ENCODE measurements at places on chromosomes 12 and 14.
A peak's percentile ranks its signal among the peaks of the same experiment; 100 is the strongest.

DNA sequence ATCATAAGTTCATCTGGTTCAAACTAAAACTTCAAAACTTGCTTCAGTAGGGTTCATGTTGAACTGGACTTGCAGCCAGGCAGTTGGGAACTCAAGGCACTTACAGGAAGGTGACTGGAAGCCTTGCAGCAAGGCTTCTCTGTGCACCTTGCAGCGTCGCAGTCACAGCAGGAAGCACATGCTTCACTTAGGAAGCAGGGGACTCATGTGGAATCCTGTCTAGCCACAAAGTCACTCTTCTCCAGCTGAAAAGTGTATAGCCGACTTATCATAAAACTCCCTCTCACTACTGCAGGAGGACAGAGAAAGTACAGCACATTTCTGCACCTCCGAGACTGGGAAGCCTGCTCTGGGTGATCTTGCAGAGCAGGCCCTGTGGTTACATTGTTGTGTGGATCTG lies 114.0 kb upstream of the PRB2 start:
- peak; percentile 40 for DNase-seq

DNA sequence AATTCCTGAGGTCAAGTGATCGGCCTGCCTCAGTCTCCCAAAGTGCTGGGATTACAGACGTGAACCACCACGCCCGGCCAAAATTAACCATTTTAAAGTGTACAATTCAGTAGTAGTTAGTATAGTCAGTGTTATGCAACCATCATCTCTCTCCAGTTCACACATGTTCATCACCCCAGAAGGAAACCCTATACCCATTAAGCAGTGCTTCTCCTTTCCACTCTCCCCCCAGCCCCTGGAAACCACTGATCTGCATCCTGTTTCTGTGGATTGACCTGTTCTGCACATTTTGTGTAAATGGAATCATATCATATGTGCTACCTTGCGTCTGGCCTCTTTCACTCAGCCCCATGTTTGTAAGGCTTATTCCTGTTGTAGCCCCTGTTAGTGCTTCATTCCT lies 52.2 kb downstream of the PHETA1 start:
- DNase-seq, result no peak

- DNase-seq, result no peak
These were observed 38.7 kb downstream of the MAP1LC3B2 start for GRCh38 chr12:116597886-116598285.

DNA sequence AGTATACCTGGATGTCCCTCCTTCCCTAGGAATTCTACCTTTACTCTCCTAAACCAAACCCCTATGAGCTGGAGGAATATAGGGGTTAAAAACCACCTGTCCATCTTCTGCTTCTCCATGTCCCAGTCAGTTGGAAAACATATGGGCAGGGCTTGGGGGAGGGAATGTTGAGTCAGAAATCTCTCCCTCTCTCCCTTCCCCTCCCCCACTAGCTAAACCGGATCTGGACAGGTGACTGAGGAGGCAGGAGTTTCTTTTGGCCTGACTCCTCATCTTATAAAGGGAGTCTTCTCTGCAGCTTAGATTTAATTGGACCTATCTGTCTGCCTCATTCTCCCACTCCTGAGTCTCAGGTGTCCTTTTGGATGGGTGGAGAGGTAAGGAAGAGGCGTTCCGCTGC lies 6.1 kb downstream of the ERBB3 start:
- DNase-seq, result no peak

DNA sequence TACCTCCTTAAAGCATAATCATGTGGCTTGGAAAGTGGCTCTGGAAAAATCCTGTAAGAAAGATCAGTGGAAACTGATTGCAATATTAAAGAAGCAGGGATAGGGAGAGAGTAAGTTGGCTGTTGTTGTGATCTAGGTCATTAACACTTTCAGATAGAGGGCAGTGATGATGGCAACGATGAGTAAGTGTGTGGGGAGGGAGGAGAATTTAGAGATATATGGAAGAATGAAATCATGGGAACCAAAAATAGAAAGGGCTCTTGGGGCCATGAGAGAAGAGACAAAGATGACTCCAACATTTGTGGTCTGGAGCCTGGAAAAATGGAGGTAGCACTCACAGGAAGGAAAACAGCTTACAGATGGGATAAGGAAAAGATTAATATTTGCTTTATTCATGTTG lies 23.3 kb downstream of the SNRPF start:
- DNase-seq, result peak; percentile 31

- no peak for DNase-seq
These were observed 65.0 kb upstream of the FGD4 start for GRCh38 chr12:32334371-32334777.

GRCh38 chr12:78671295-78671694 lies 193.3 kb upstream of the SYT1 start:
- DNase-seq, result peak; percentile 97

GRCh38 chr12:61991661-61992060 lies 268.5 kb upstream of the USP15 start:
- no peak for DNase-seq

GRCh38 chr14:44979740-44980356 lies 17.9 kb downstream of the TOGARAM1 start:
- DNase-seq, result peak; percentile 53

DNA sequence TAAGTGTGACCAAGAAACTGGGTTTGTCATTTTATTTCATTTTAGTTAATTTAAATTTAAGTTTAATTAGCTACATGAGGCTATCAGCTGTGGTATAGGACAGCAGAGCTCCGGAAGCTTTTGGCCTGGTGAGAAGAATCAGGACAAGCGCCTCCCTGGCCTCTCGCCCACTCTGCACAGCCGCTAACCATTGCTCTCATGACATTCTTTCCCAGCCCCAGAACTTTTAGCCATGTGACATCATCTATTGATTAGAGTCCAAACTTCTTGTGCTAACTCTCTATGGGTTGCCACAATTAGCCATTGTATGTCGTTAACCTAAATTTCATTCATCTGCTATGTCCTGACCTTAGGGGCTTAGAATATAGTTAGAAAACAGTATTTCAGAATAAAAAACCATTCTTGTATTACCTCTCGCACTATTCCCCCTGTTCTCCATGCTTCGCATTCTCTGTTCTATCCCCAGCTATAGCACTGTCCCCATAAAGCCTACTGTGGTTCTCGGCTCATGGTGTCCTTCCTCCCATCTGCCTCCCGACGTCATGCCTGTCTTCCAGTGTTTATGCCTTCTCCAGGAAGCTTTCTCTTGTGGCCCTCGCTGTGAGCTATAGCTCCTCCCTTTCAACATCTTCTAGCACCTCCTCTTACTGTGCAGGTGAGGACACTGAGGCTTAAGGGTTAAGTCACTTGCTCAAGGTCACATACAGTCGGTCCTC lies 23.5 kb downstream of the SSH1 start:
- DNase-seq, result peak; percentile 81

GRCh38 chr12:102883204-102883799 lies 33.7 kb downstream of the PAH start:
- DNase-seq, result peak; percentile 45

DNA sequence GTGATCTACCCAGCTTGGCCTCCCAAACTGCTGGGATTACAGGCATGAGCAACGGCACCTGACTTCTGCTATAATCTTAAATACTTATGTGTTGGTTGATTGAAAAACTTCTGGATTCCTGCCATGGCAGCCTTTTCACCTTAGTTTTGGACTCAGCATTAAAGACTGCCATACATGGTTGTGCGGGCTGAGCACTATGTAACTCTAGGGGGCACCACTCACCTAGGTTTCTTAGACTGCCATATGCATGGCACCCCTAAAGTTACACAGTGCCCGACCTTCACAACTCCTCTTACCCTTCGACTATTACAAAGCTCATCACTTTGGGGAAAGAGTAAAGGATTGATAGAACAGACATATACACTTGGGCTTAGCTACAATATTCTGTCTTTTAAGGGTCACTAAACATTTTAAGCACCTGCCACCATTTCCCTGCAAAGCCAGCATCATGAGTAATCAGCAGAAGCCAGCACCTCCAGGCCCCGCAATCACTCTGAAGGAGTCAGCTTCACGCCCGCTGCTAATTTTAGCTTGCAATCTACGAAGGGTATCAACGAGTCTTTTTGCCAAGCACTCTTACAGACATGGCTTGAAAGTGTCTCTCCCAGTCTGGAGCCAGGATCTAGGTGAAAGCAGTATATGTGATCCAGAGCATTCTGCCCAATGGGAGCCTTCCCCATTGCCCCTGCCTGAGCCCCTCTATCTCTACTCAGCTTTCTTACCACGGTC lies 59.8 kb downstream of the SUDS3 start:
- no peak for DNase-seq

DNA sequence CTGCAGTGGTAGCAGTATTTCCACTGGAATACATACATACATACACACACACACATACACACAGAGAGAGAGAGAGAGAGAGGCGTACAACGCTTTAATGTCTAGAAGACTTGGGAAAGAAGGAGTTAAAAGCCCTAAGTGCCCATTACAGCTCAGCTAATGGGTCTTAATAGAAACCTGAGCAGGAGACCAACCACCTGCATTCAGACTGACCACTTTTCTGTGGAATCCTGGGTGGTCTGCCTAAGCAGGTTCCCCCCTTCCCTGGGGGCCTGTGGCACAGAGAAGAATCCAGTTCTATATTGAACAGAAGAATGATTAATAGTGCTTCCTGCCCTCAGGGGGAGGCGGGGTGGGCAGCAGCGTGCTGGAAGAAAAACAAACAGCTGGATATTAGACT lies 312.4 kb upstream of the PRKD1 start:
- DNase-seq, result no peak

GRCh38 chr12:2266666-2267620 lies 214.2 kb downstream of the CACNA1C start:
- no peak for DNase-seq

GRCh38 chr12:159156-159782 lies 54.7 kb downstream of the SLC6A12 start:
- DNase-seq, result no peak

DNA sequence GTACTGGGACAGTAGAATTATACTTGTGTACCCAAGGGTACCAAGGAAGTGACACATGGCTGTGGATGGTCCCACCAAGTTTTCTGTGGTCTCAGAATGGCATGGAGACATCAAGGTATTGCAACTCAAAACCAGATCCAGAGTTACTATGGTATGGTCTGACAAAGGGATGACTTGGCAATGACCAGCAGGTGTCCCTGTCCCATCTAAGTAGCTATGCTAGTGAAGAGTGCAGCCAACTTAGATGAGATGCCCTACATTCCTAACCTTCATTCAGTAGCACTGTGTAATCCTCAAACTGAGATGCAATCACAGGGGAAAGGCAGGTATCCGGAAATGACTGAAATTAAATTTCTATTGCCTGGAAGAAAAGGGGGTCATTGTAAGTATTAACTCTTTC lies 188.7 kb upstream of the TMEM260 start:
- DNase-seq, result no peak

GRCh38 chr14:98200601-98201000 lies 1071.4 kb downstream of the BCL11B start:
- no peak for DNase-seq

DNA sequence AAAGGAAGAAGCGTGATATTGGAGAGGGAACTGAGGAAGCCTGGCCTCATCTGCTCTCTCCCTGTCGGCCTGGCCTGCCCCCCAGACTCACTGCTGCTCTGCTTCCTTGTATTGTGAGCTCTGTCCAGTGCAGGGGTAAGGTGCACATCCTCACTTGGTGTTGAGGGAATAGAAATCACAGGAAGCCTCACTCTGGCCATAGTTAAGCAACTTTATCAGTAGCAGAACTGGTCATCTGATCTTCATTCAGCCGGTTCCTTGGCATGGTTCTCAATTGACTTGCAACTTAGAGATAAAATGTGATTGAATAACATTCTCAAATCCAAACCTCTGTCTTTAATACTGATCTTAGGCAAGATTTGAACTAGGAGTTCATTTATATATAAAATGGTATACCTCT lies 11.5 kb upstream of the CCDC175 start:
- DNase-seq, result peak; percentile 74

- DNase-seq, result no peak
These were observed 657 bp downstream of the ARHGAP9 start for GRCh38 chr12:57479043-57479375.

DNA sequence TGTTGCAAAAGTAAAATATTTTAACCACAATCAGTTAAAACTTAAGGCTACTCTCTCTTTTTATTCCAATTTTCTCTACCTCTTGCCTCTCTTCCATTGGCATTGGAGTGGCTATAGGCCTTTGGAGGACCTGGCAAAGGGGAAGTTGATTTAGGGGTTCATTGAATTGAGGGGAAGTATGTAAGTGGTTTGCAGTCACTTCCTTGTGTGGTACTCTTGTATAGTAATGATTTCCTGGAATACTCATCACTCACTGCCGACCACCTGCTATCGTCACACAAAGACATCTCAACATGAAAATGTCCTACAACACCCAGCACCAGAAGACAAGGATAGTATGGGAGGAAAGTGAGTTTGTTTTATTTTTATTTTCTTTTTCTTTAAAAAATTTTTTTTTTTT lies 45.7 kb upstream of the CPM start:
- no peak for DNase-seq

DNA sequence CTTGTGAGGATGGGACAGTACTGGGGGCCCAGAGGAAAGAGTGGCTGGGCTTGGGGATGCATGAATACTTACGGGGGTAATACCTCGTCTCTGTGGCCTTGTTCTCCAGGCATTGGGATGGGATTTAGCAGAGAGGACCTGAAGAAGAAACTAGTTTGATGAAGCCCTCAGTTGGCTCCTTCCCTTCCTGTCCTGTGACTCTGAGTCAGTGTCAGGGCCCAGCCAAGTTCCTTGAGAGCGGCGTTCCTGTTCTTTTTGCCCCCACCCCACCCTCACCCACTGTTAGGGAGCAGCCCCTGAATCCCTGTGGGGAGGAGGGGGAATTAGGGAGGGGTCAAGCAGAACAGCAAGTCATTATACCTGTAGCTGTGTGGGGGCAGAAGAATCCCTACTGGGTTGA lies 5.2 kb upstream of the LRP1-AS start:
- peak; percentile 75 for DNase-seq

- DNase-seq, result peak; percentile 78
These were observed 5.0 kb downstream of the CMKLR1 start for GRCh38 chr12:108333898-108334699.

DNA sequence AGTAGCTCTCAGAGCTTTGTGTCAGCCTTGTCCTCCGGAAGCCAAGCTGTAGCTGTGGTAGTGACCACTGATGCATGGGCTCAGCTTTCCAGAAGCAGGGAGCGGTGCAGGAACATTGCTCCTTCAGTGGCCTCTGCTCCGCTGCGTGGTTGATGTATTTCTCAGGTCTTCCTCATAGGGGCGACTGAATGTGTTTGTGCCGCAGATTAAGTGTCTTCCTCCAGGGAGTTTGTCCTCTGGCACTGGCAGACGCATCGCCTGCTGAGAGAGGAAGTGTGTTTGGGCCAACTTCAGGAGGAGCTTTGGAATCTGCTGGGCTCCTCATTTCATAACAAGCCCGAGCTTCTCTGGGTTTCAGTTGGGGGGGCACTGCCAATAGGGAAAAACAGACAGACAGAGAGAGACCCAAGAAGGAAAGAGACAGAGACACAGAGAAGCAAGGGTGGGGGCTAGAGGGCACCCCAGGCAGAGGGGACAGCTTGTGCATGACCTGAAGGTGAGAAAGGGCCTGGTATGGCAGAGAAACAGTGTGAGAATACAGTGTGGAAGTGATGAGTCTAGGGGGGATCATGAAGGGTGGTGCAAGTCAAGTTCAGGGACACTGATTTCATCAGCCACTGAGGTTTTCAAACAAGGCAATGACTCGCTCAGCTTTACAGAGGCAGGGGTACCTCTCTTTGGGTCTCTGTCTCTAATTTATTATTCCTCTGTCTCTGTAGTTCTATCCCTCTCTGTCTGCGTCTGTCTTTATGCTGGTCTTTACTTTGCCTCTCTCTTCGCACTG lies 69.4 kb upstream of the PRIMA1 start:
- no peak for DNase-seq

- DNase-seq, result no peak
These were observed 14.2 kb upstream of the MYO1A start for GRCh38 chr12:57063991-57064685.
